Activated CD4-positive, alpha-beta T cell treated with anti-CD3 and anti-CD28 coated beads, Interleukin-2, amount 50 U/mL, for 24 hours (primary cell): ENCODE measurements at places on chromosomes 2 and 18.

DNA sequence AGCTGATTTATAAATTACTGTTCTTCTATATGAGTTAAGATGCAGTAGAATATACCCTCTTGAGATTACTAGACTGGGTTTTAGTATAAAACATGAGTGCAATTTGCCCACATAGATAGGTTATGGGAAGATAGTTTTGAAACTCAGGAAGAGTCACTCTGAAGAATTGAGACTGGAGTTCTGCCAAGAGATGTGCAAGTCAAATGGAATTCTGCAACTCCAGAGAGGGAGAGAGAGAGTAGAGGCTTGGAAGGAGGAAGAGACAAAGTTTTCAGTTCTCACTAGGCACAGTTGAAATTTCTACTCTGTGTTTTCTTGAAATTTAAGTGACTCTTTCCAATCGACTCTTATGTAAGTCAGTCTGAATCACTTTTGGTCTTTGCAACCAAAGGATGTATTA, 878.8 kb downstream of the TSN start:
- no peak for DNase-seq

DNA sequence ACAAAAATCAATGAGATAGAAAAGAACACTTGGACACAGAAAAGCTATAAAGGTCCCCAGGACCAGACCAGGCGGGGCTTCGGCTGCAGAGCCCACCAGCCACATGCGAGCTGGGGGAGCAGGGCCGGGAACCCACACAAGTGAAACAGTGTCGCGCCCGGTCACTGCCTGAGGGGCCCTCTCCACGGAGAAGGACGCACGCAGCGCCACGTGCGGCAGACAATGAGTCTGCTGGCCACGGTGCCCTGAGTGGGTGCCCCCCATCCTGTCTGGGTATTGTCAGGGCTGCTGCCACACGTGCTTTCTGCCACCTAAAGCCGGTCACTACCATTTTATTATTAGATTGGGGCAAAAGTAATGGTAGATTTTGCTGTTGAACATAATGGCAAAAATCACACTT, 207.9 kb upstream of the HDAC4 start:
- DNase-seq = no peak

DNA sequence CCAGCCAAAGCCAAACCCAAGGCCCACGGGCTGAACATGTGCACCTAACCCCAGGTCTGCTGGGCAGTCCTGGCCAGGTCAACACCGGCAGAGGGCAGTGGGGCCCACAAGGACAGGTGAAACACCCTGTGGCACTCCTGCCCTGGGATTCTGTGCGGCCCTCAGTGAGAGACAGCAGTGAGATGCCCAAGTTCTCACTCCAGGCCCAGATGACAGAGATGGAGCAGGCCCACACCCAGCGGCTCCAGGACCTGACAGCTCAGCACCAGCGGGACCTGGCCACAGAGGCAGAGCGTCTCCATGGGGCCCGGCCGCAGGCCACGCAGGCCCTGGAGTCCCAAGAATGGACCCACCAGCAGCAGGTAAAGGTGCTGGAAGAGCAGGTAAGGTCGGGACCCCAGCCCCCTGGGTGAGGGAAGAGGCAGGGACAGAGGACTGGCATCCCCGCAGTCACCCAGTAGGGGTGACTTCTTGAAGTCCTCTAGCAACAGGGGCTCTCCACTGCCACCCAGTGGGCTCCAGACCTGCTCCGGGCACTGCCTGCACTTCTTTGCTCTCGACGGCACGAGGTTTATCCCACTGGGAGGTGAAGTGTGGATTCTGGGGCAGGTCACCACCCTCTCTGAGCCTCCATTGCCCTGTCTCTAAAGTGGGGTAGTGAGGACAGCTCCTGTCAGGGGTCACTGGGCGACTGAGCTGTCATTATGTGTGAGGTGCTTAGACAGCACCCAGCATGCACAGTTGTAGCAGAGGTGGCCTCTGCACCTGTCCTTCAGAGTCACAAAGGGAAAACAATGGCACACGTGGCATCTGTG, 8.8 kb upstream of the SNED1 start:
- no peak for DNase-seq

DNA sequence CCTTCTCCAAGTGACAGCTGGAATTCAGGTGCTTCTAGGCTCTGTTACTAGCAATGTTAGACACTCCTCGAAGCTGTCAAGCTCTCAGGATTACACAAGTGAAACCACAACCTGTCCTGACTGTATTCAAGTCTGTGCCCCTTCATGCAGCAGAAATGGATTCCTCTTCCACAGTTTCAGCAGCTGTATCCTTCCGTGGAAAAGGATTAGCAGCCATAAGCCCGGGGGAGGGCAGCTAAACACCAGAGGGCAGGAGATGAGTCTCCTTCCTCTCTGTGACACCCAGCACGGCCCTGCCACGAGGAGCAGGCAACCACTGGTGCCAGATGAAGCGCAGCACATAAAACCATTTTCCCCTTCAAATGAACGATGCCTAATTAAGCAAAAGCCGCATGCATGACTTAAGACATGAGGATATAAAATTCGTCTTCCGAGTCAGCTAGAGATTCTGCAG, 1.2 kb downstream of the ST3GAL5 start:
- DNase-seq = peak; percentile 33

DNA sequence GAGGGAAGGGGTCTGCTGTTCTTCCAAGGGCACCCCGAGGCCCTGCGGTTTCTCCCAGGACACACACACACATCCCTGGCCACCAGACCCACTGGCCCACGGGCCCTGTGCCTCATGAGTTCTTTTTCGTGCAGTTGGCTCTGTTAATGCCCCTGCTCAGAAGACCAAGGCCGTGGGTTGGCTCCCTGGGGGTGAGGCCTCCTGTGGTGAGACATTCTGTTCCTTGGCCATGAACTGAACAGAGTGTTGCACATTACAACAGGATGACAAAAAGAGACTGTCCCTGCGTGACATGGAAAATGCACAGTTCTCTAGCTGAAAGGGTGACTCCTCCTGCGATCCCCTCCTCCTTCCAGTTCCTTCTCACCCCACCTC, 30.7 kb downstream of the SH2D6 start:
- DNase-seq = no peak

DNA sequence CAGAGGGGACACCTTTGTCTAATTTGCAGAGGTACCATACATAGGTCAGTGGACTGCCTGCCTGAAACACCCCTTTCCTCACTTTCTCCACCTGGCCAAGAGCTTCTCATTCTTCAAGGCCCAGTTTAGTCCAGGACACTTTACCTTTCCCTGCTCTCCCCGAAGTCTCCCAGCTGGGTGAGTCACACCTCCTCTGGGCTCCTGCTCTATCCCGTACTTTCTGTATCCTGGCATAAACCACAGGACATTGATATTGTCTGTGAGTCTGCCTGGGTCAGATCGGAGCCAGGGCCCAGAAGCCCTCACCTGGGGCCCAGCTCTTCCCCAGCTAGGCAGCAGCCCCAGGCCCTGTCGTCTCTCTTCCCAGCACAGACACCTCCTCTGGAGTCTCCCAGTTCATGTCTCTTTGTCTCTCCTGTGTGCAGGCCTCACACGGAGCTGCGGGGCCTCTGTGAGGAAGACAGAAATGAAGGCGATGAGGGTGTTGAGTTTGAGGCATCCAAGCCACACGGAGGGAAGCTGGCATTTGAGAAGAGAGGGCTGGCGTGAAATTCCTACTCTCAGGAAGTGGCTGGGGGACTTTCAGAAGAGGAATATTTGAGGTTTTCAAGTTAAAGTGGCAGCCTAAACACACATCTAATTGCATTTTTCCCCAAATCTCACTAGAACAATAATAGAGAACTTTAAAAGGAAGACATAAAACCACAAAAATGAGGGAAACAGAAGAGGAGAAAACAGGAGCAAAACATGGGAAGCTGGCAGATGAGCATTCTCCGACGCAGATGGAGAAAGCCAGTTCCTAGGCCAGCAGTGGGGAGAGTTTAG, 79.6 kb upstream of the LAPTM4A start:
- DNase-seq = no peak

GRCh38 chr18:53862921-53863320, 361.5 kb downstream of the MBD2 start:
- DNase-seq = no peak

GRCh38 chr2:172931918-172932520, 143.6 kb upstream of the MAP3K20 start:
- DNase-seq = peak; percentile 45

- no peak for DNase-seq
Measured at GRCh38 chr18:69128566-69128965, 272.1 kb upstream of the DOK6 start.

DNA sequence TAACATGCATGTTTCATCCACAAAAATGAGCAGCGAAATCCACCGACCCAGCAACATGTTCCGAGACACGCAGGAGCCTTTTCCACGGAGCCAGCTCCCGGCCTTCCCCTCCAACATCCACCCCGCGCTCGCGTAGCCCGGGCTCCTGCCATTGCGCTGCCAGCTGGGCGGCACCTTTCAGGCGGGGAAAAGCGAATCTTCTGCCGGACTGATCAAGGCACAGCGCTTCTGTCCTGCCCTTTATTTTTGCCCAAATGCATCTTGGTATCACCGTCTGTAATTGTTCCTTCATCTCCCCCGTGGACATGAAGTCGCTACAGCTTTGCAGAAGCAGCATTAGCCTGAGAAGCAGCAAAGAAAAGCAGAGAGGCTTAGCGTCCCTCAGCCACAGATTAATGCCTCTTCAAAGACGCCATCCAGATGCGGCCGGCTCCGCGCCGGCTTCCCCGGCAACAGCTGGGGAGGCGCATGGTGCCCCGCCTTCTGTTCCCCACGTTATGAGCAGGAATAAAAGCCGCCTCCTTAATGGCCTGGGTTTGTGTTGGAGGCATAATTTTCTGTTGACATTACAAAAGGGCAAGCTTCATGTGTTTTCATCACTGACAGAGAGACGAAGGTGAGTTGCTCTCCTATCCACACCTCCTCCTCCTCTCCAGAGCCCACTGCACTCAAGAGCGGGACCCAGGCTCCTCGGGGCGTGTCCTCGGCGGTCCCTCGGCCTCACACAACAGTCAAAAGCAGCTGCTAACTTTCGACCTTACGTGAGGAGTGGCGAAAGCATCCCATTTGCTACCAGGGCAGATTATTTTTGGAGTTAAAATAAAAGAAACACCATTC, 122.1 kb upstream of the SALL3 start:
- DNase-seq = no peak

- no peak for DNase-seq
Measured at GRCh38 chr2:184178229-184178628, 420.1 kb upstream of the ZNF804A start.
